Pulmonary artery endothelial cell (primary cell): ENCODE measurements at places on chromosomes 13 and 19. TPM values are rescaled to one million over a fixed set of nuclear protein-coding genes. Genes with fewer than 3 reads are reported as not detected.

ZNF468 gene
- 19.8 and 39.5 TPM in 2 replicates for total RNA-seq

KCNC3 gene
- total RNA-seq: under 0.01 and 0.11 TPM in 2 replicates

IQCN gene
- 0.07 TPM in 1 of 2 replicates, not detected in the other for total RNA-seq

PRRG2 gene
- total RNA-seq: 3.1 and 4.1 TPM in 2 replicates

- DNase-seq: no peak
Observed at GRCh38 chr13:33789739-33790138, 28.2 kb upstream of the RFC3 start.

UHRF1 gene
- 76.7 and 139 TPM in 2 replicates for total RNA-seq

DNA sequence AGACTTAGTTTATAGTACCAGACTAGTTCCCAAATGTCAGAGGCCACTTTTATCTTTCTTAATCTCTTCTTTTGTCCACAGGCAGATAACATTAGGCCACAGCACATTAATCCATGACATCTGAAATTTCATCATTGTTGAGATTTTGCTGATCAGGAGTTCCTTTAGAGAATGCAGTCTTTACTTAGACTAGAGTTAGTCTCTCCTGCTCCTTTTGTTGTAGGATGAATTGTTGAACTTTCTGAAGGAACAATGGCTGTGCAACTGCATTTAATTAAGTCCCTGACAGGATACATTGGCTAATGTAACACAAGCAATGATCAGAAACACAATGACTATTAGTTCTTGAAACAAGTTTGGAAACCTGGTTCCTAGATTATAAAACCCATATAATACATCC, 266.3 kb downstream of the PCDH20 start:
- DNase-seq: no peak

- no peak for DNase-seq
Observed at GRCh38 chr13:58579468-58579867, 947.9 kb downstream of the PCDH17 start.

DNA sequence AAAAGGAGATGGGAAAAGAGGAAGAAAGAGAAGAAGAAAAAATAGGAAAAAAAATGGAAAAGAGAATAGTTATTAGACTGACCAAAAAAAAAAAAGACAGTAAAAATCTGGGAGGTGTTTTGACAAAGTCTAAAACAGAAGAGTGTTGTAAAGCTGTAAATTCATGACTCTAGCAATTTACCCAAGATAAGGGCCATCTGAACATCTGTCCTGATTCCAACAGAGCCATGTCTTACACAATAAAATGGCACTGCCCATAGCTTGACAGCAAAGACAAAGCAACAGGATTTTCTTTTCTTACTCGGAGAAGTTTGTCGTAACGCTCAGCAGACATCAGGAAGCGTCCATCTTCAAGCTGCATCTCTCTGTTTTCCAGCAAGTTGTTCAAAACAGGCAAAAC, 69.8 kb downstream of the VWA8 start:
- no peak for DNase-seq

GRCh38 chr19:10701955-10702525, 801 bp downstream of the QTRT1 start:
- no peak for DNase-seq

DNA sequence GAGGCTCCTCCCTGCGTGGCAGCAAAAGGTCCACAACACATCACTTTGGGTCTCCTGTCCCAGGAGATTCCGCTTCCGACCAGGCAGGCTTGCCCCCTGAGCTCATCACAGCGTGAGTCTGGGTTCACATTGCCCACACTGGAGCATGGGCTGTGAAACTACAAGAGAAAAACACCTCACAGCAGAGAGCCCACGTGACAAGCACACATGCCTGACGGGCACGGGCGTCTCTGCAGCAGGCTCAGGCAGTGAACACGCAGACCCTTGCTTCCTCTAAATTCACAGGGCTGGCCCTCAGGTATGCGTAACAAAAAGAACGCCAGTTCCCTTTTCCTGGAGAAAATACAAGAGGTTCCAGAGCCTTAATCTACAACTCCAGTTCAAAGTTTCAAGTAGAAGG, 41.9 kb downstream of the RASA3 start:
- no peak for DNase-seq

DNA sequence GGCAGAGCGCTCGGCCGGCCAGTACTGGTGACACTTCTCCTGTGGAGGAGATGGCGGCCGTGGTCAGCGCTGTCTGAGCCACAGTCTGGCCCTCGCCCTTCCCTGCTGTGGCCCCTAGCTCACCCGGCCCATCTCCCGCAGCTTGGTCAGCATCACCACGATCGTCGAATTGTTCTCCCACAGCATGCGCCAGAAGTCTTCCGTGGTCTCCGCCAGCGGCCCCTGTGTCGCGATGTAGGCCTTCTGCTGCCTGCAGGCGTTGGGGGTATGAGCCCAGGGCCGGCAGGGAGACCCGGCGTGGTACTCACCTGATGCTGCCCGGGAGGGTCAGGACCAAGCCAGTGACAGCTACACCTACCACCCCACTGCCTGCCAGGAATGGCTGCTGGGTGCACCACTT, 130.1 kb downstream of the PTPRS start:
- no peak for DNase-seq

DNA sequence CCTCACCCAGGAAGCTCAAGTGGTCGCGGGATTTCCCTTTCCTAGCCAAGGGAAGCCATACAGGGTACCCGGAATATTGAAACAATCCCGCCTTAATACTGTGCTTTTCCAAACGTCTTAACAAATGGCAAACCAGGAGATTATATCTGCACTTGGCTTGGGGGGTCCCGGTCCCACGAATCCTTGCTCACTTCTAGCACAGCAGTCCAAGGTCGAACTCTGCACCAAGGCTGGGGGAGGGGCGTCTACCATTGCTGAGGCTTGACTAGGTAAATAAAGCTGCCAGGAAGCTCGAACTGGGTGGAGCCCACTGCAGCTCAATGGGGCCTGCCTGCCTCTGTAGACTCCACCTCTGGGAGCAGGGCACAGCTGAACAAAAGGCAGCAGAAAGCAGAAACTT, 1644.8 kb downstream of the PCDH9 start:
- no peak for DNase-seq

OLFM2 gene
- total RNA-seq: 0.40 and 0.71 TPM in 2 replicates
